ENCODE measurements at places on chromosomes 11 and 22.

DNA sequence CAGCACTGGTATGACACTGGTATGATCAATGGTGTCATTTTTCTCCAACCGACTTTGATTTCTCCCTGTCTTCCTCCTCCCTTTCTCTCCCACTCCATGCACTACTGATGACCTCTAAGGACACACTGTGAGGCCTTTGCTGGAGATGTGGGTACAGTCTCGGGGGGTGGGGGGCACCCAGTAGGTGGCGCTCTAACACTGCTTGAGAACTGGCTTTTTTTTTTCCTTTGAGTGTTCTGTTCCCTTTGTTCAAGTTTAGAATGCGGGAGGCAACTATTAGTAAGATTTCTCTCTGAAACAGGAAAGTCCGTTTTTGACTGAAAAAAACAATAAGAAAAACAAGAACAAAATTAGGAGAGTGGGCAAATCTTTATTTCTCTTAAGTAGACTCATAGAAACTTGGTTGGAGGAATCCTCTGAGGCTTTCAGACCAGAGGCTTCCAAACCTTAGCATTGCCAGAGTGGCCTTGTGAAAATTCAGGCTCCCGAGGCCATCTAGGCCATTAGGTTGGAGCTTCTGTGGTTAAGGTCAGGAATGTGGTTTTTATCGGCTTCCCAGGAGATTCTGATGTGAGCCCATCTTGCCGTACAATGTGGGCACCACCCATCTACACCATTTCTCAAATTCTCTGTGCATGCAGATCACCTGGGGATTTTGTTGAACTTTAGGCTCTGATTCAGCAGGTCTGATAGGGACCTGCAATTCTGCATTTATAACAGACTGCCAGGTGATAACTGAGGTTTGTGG lies 43.2 kb downstream of the PANX1 start:
- no peak for DNase-seq

DNA sequence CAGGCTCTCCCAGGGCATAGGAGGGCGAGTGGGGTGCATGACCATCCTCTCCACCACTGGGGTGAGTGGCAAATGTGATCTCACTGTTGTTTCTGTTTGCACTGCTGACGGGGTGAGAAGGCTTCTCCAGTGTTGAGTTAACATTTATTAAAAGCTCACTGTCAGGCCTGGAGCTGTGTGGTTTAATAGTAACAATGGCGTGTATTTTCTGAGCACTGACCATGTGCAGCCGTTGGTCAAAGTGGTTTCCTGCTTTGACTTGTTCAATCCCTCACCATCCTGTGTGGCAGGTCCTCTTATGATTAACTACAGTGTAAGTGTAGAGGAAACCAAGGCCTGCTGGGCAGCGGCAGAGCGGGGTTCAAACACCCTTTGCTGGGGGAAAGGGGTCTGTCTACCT lies 4.4 kb downstream of the A4GALT start:
- DNase-seq, result no peak

- no peak for DNase-seq
Observed at GRCh38 chr11:67411785-67412152, 3.7 kb upstream of the CARNS1 start.

GRCh38 chr22:37965940-37966664 lies 12.6 kb downstream of the POLR2F start:
- DNase-seq, result no peak

- no peak for DNase-seq
Observed at GRCh38 chr11:40434926-40435325, 1024.5 kb downstream of the LRRC4C start.

DNA sequence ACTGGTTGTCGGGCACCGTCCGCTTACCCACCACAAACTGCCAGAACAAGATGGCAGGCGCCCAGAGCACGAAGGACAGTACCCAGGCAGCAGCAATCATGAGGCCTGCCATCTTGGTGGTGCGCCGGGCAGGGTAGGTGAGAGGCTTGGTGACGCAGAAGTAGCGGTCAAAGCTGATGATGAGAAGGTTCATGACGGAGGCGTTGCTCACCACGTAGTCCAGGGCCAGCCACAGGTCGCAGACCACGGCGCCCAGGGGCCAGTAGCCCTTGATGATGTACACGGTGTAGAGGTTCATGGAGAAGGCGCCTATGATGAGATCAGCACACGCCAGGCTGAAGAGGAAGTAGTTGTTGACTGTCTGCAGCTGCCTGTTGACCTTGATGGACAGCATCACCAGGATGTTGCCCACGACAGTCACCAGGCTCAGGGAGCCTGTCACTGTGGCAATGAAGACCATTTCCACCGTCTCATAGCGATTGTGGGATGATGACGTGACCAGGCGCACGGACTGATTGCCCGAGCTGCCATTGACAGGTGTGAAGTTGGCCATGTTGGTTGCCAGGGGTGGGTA lies 4.6 kb downstream of the MDK start:
- no peak for DNase-seq

- DNase-seq, result no peak
Observed at GRCh38 chr11:68912254-68912653, 8.6 kb downstream of the IGHMBP2 start.

DNA sequence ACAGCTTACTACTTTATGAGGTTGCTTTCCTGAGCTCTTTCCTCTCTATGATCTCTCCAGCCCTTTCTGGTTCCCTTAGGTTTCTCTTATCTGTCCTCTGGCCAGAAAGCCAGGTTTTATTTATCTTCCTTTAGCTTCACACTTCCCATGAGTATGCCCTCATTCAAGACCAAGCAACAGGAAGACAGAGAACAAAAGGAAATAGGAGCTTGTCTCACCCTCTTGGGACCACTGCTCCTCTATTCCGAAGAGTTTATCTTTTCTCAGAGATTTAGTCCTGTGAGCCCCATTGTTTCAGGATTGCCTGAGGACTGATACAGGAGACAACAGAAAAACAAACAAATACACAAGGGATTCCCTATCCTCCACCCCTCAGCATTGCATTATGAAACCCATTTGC lies 62.4 kb upstream of the CCDC179 start:
- no peak for DNase-seq

- no peak for DNase-seq
Observed at GRCh38 chr11:47468598-47469214, 19.8 kb upstream of the RAPSN start.

DNA sequence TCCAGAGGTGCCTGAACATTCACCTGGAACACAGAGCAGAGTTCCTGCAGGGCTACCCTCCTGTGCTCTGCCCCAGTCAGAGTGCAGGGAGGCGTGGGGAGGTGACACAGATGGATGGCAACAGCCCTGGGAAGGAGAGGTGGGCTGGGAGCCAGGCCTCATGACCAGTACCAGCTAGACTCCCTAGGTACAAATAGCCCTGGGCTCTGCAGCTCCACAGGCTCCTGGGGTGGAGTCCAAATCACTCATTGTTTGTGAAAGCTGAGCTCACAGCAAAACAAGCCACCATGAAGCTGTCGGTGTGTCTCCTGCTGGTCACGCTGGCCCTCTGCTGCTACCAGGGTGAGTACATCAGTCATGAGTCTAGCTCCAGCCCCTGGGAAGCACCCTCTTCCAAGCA lies at the start of gene SCGB1D2:
SCGB1D2 (plus strand) TSS at position 219 of the 400 bp plus-strand sequence; CDS start at position 288, 69 bp downstream.
- no peak for DNase-seq

- no peak for DNase-seq
Observed at GRCh38 chr11:46603704-46604308, 10.0 kb upstream of the AMBRA1 start.

DNA sequence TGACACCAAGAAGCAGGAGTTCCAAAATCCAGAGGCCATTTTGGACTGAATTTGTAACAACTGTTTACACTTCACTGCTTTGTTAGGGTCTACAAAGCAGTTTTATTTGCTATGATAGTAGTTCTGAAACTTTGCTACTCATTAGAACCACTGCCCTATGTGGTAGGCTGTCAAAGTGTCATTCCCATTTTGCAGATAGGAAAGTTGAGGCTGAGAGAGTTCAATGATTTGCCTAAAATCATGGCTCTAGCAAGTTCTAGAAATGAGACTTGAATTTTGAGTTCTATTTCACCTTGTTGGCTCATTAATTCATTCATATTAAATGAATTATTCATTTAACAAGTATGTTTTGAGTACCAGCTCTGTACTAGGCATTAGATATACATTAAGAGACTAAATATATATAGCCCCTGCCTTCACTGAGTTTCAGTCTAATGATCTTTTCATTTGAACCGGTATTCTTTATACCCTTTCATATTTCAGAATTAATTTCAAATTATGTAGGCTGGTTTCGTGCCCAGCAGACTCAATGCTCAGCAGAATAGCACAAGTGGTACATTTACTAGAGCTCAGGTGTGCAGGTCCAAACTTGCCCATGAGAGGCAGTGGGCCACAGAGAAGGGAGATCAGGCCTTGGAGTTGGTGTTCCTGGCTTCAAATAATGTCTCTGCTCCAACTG lies 93.5 kb downstream of the ME3 start:
- DNase-seq, result no peak

GRCh38 chr22:26642465-26643417 lies 14.6 kb upstream of the MIAT start:
- peak; percentile 86 for DNase-seq

DNA sequence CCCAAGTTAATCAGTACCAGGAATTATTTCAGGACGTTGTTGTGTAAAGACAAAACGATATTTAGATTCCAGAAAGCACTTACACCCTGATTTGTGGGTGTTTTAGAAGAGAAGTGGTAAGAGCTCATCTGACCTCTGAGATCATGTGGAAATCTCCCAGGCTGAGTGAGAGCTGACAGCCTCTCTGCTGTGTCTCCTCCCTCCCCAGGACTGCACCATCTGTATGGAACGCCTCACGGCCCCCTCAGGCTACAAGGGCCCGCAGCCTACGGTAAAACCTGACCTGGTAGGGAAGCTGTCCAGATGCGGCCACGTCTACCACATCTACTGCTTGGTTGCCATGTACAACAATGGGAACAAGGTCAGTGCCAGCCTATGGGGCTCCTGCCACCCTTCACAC lies 20.0 kb downstream of the DTX4 start:
- no peak for DNase-seq

DNA sequence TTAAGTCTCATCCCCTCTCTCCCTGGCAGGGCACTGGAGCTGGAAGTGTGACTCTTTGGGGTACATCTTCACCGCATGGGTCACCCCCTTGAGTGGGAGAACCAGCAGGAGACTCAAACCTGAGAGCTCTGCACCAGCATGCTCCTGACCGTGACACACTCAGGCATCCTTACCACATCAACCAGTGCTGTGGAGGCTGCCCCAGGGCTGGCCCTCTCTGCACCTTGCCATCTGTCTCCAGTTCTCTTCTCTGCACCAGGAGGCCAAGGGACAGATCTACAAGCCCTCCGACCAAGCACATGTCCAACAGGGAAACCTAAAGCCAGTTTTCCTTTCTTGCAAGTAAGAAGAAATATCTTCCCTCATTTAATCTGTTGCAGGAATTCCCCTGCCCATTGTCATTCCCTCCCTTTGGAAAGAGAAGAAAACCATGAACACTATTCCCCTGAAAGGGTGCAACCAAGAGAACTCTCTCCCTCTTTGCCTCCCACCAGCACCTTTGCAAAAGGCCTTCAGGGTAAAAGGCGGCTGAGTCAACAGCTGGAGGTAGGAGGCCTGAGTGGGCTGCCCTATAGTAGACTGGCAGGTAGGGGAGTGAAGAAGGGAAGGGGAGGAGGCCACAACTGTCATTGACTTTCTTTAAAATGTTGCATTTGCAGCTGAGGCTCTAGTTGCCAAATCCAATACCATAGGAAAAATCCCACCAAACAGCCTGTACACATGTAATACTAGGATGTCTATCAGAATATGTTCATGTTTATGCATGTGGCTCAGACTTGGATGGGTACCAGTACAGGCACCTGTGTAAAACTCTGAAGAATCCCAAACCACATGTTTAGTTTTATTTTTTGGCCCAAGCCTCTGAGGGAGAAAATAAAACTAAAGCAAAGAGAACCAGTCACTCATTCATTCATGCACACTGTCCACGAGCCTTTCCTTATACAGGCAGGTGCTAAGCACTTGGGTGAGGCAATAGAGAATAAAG lies 117.0 kb downstream of the WT1 start:
- no peak for DNase-seq

GRCh38 chr22:38289583-38290082 lies 16.8 kb upstream of the TMEM184B start:
- no peak for DNase-seq

GRCh38 chr11:64694026-64694755 lies 28.8 kb downstream of the NRXN2 start:
- DNase-seq, result no peak

GRCh38 chr11:36385121-36385970 lies 89.3 kb downstream of the PRR5L start:
- DNase-seq, result no peak

- no peak for DNase-seq
Observed at GRCh38 chr11:83933008-83933407, 646.8 kb upstream of the CCDC90B start.

DNA sequence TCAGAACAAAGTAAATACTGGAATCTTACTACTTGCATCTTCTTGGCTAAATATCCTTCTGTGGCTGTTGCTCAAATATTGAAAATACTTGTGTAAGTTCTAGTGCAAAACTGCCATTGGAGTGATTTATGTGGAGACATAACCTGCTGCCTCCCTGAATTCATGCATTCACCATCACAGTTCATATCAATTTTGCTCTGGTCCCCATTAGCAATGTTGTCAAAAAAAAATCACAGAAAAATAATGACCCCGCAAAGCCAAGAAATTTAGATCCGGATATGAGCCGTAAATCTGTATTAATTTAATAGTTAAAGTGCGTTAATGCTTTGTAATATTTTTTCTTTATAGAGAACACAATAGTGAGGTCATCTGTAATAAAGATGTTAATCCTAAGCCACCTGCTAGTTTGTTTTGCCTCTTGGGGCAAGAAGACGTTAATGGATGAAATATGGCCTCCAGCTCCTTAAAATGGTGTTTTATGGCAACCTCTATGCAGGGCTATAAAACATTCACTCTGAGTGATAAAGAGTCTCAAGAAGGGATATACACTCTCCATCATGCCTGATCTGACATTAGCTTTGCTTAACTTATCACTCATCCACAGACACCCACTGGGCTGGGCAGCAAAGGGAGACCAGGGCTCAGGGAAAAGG lies 255.9 kb downstream of the INSC start:
- DNase-seq, result no peak

DNA sequence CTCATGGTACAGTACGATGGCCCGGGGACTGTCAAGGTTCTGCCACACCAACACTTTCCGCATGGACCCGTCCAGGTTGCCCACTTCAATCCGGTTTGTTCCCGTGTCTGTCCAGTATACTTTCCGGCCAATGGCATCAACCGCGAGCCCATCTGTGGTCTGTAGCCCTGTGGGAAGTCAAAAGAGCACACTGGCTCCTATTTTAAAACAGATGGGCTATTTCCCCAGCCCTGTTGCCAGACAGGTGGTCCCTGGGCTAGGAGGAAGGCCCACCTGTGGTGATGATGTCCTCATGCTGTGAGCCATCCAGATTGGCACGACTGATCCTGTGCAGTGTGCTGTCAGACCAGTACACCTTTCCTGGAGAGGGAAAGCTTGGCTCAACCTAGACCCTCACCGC lies 30.4 kb upstream of the CKAP5 start:
- DNase-seq, result no peak

GRCh38 chr11:8336356-8337129 lies 72.9 kb upstream of the LMO1 start:
- DNase-seq, result no peak

- DNase-seq, result no peak
Observed at GRCh38 chr11:73185680-73186293, 32.3 kb upstream of the P2RY2 start.

- no peak for DNase-seq
Observed at GRCh38 chr11:61411589-61411988, 18.2 kb downstream of the CPSF7 start.
